ENCODE measurements at places on chromosomes 4 and X.

DNA sequence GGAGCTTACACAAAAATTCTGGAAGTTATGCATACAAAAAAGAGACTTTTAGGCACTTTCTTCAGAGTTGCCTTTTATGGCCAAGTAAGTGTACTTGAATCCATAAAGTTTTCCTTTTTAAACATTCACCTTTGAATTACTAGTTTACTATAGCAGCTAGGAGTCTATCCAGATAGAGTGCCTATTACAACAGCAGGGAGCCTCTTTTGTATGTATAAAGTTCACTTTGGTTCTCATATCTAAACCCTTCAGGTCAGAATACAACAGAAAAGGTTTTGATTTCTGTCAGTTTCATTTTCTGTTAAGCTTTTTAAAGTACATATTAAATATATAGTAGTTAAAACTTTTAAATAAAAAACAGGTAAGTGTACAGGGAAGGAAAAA lies 51.4 kb upstream of the IL13RA1 start:
- DNase-seq, result no peak

DNA sequence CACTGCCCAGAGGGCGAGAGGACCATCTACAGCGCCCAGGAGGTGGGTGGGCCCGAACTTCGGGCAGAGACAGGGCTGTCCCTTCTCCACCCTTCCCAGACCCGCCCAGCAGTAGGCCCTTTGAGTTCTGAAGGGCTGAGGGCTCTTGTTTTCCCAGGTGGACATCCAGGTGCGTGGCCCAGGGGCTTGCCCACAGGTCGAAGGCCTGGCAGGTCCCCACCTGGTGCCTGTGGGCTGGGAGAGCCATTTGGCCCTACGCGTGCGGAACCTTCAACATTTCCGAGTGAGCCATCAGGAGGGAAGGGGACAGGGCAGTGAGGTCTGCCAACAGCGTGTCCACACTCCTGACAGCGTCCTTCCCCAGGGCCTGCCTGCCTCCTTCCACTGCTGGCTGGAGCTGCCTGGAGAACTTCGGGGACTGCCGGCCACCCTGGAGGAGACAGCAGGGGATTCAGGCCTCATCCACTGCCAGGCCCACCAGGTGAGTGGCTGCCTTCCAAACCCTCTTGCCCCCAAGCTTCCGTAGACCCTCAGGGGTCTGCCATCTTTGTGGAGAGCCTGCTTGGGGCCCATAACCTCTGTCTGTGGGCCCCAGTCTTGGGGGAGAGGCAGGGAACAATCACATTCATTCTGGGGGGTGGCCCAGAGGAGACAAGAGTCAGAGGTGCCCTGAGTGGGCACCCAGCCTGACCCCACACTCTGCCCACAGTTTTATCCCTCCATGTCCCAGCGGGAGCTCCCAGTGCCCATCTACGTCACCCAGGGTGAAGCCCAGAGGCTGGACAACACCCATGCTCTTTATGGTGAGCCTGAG lies 6.8 kb downstream of the PLXNB3 start:
- DNase-seq, result no peak

DNA sequence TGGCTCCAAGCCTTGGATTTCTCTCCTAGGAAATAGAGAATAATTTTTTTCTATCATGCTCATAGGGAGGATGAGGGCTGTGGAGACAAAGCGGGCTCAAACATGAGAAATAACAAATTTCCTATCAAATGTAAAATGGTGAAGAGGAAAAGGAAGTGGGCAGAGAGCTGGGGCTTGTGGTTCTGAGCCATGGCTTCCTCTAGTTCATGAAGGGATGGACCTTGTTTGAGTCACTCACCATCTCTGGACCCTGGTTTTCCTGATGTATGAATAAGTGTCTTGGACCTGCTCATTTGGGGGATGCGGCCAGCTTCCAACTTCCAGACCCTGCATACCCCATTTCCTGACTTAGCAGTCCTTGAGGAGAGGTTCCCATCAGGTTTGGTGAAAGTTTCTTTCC lies 63.0 kb downstream of the MSX1 start:
- no peak for DNase-seq

DNA sequence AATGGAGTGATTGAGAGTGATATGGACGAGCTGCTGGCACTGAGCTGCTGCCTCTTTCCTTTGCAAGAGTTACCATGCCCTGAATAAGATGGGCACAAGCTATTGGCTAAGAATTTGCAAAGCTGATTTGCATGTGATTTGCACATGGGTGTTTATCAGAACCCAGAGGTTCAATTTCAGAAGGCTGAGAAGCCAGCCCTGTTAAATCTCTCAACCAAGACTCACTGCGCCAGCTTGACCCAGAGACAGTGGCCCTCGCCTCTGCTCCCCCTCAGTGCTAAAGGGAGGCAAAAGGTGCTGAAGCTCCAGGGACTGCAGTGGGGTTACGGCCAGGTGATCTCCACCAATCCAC lies 701 bp downstream of the ARHGAP4 start:
- DNase-seq, result no peak

DNA sequence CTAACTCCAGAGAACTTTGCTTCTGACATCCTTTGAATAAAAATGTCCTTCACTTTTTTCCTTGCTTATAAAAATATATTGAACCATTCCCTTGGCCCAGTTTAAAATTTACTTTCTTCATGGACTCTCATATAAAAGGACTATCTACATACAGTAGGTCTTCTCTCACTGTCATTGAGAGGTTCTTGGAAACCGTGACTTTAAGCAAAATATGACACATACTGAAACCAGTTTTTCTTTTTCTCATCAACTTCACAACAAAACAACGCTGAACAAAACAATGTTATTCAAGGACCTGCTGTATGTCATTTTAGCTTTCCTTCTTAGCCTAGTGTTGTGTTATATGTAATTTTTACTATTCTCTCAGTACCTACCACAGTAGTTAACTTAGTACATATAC lies 496.8 kb downstream of the CENPC start:
- DNase-seq, result no peak

DNA sequence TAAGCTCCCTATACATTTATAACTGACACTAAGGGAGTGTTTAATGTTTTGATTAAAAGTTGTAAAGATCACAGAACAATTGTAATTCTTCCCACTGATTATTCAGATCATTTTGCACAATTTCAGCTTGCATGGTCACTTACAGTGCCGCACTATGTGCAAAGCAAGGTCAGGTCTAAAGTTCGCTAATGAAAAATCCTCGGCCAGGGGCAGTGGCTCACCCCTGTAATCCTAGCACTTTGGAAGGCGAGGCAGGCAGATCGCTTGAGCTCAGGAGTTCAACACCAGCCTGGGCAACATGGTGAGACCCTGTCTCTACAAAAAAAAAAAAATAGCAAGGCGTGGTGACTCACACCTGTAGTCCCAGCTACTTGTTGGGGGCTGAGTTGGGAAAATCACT lies 57.0 kb downstream of the PKD2 start:
- no peak for DNase-seq

DNA sequence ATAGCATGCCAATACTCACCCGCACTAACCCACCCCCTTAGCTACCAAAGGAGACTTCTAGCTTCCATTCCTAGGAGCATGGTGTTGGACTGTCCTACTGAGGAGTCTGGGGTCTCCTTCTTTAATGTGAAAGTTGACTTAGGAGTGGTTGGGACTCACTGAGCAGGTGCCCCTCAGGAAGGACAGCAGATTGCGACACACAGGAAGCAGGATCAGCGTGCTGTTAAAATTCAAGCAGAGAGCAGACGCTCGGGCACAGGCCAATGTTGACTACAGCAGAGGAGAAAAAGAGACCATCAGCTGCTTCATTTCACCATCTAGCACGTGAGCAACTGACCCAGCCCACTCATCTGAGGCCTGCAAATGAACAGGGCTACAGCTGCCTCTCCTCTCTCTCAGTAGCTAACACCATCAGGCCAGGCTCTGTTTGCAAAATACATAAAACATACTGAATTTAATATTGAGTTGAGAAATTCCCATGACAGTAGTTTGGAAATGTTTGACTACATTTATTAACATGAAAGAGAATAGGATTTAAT lies 10.8 kb downstream of the NOX1 start:
- no peak for DNase-seq

DNA sequence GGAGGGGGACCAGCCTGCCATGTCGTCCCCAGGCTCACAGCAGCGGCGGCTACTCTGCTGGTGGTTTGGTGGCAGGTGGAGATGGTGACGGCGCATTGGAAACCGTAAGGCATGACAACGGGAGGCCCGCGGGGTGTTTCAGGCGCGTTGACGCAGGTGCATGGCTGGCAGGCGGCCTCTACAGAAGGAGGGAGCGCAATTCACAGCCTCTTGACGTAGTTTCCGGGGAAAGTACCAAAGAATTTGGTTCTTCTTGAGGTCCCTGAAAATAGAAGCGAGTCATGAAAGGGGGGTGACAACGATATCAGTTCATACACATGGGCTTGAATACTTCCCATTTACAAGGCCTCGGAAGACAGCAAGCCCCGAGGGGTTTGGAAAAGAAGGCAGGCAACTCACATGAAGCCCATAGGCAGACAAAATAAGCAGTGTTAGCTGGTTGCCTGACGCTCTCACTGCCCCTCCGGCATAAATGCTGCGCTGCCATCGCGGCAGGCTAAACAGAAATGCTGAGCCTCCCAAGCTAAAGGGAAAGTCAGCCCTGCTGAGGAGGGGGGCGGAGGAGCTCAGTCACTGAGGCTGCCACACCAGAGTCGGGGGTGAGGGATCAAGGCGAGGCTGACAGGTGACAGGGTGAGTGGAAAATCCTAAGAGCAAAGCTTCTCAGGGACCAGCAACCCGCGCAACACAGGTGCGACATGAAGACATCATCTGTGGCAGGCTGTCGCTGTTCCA lies 52.3 kb upstream of the PDLIM3 start:
- no peak for DNase-seq

DNA sequence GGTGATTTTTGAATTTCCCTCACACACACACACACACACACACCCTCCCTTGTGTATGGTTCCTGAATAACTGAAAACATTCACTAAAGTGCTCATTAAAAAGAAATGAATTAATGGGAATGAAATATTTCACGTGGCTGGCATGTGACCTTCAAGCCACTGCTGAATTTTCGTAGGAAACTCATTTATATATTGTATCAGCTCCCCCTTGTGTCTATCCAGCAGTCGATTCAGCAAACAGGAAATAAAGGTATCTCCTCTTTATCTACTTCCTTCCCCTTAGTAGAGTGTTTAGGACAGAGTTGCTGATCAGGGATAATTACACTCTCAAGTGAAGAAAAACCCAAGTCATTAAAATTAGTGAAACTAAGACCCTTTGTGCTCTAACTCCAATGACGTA lies 912.6 kb upstream of the LCORL start:
- DNase-seq, result no peak

- no peak for DNase-seq
Measured at GRCh38 chrX:16267431-16267830, 100.2 kb downstream of the MAGEB17 start.

Data from activated T-helper 1 cell treated with anti-CD3 and anti-CD28 coated beads, Interleukin-2, amount 50 U/mL, for 16 hours (primary cell).